ENCODE measurements at places on chromosomes 3 and 15. TPM values are rescaled to one million over a fixed set of nuclear protein-coding genes. Genes with fewer than 3 reads are reported as not detected.

The LRCH3 gene
- 21.2 TPM for total RNA-seq

The SGO1 gene
- total RNA-seq, result 15.8 TPM

The ITGA11 gene
- 2.8 TPM for total RNA-seq

The C3orf49 gene
- total RNA-seq, result not detected

The DISP2 gene
- total RNA-seq, result 1.1 TPM

The SHF gene
- total RNA-seq, result 0.66 TPM

The WNT5A gene
- total RNA-seq, result 1.4 TPM

The SUCNR1 gene
- 0.06 TPM for total RNA-seq

The LRTM1 gene
- total RNA-seq, result not detected

The GXYLT2 gene
- 1.0 TPM for total RNA-seq

The COL6A5 gene
- not detected for total RNA-seq

The CHST13 gene
- total RNA-seq, result 0.61 TPM

The DUOX1 gene
- total RNA-seq, result not detected

The GHSR gene
- total RNA-seq, result not detected

The TMEM89 gene
- not detected for total RNA-seq

The TMEM158 gene
- total RNA-seq, result 9.7 TPM

The MAGEL2 gene
- not detected for total RNA-seq

The RTP3 gene
- total RNA-seq, result not detected

The SLC22A13 gene
- 0.07 TPM for total RNA-seq

The MSL2 gene
- total RNA-seq, result 7.9 TPM

The ESYT3 gene
- 0.79 TPM for total RNA-seq

The FBXL2 gene
- 7.2 TPM for total RNA-seq

The PLA2G4F gene
- not detected for total RNA-seq

The SLTM gene
- 83.9 TPM for total RNA-seq

The CPN2 gene
- total RNA-seq, result not detected

The ITIH3 gene
- total RNA-seq, result 0.15 TPM

The IGSF11 gene
- total RNA-seq, result 5.1 TPM

The H1-8 gene
- not detected for total RNA-seq

The ITPKA gene
- total RNA-seq, result 13.2 TPM

The NIT2 gene
- 83.2 TPM for total RNA-seq

The STAC gene
- total RNA-seq, result 2.1 TPM

The ZXDC gene
- total RNA-seq, result 8.8 TPM

The ISG20 gene
- 43.2 TPM for total RNA-seq

The CCR8 gene
- total RNA-seq, result not detected

The FEZF2 gene
- not detected for total RNA-seq

The CELSR3 gene
- 3.8 TPM for total RNA-seq

The TMC3 gene
- total RNA-seq, result not detected

The FANCI gene
- 68.4 TPM for total RNA-seq

Measured in A549 treated with dexamethasone at 1 μM for 4 hours (cell line).